ENCODE measurements at places on chromosomes 2 and 18.

DNA sequence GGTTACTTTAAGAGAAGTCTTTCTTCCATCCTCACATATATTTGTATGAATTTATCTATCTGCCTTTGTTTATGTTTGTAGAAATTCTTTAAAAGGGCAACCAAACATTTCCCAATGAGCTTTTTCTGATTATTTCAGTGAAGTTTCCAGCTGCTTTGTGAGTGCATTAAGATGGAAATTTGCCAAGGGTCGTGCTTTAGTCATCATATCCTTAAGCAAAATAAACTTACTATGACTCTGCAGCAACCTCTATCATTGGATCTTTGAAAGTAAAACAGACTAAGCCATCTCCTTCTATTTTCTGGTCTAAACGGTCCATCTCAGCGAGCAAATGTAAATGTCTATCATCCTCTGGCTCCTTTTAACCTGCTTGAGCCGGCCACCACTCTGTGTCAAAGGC lies 489.3 kb downstream of the SOX11 start:
- DNase-seq = no peak

DNA sequence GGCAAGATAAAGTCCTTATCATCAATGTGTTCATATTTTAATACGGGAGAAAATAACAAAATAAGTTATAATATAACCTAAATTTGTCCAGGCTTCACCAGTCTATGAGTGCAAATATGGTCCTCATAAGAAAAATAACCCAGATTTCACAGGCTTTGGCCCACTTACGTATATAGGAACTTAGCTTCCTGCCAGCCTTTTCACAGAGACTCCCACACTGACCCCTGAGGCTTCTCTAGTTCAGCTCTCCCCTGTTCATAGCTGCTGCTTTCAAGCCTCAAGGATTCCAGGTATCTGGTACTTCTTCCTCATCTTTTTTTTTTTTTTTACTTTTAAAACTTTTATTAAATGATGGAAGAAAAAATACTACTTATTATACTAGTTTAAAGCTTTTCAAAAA lies 74.9 kb upstream of the PELI1 start:
- no peak for DNase-seq

DNA sequence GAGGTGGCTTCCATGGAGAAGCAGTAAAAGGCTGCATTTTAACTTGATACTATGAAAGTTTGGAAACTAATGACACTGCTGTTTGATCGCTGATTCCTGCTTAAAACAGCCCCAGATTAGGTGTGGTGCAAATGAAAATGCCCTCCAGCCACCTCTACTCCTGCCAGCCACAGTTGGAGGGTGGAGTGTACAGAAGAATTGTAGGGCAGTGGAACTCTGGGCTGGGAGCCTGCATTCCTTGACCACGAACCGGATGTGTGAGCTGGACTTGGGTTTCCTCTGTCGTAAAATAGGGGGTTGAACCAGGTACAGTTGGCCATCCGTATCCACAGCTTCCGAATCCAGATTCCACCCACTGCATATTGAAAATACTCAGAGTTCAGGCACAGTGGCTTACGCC lies 84.6 kb upstream of the RFX8 start:
- DNase-seq = no peak

- no peak for DNase-seq
Measured at GRCh38 chr18:2148823-2149222, 422.5 kb downstream of the METTL4 start.

- no peak for DNase-seq
Measured at GRCh38 chr18:80088823-80089222, 20.2 kb upstream of the ADNP2 start.

- no peak for DNase-seq
Measured at GRCh38 chr2:8517850-8518498, 163.9 kb upstream of the ID2 start.

- no peak for DNase-seq
Measured at GRCh38 chr18:49055754-49056172, 105.0 kb upstream of the SMAD7 start.

DNA sequence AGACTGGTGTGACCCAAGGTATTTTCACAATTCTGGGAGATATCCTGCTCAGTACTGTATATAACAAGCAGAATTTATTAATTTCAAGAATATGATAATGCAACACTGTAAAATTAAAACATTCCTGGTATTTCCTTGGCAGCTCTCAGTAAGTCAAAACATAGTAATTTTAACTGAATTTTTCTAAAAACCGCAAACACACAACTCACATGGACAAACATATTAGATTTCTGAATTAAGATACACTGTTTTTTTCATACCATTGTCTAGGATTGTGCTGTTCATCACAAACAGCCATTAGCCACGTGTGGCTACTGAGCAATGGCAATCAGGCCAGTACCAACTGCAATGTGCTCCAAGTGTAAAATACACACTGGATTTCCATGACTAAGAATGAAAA lies 29.6 kb downstream of the LPIN2 start:
- no peak for DNase-seq

DNA sequence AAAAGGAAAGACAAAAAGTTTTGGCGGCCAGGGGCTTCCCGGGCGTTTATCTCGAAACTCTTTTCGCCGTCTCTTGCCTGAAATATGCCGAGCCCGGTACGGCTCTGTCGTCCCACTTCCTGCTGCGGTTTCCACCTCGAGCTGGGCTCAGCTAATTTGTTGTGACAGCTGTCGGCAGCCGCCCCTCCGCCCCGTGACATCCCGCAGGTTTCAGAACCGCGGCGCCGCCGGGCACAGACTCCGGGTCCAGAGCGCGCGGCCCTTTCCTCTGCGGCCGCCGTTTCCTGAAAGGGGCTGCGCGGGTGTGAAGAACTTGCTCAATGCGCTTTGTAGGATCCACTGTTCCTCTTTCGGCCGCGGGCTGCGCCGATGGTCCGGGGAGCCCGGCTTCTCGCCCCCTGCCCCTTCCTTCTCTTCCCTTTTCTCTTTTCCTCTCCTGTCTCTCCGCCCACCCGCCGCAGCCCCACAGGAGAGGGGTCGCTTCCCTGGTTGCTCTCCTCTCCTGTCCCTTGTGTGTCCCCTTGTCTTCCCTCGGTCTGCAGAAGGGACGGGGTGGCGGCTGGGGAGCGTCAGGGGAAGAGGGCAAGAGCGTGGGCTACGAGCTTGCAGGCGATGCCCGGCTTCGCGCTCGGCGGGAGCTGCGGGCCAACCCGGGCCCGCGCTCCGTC lies 648 bp downstream of the ARID5A start:
- no peak for DNase-seq

DNA sequence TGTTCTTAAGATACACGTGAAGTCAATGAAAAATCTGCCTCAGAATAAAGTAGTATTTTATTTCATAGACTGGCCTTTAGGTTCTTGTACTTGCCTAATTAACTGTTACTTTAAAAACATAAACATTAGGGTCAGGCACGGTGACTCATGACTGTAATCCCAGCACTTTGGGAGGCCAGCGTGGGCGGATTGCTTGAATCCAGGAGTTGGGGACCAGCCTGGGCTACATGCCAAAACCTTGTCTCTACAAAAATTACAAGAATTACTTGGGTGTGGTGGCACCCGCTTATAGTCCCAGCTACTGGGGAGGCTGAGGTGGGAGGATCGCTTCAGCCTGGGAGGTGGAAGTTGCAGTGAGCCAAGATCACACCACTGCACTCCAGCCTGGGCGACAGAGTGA lies 16.0 kb upstream of the SNORC start:
- DNase-seq = no peak

DNA sequence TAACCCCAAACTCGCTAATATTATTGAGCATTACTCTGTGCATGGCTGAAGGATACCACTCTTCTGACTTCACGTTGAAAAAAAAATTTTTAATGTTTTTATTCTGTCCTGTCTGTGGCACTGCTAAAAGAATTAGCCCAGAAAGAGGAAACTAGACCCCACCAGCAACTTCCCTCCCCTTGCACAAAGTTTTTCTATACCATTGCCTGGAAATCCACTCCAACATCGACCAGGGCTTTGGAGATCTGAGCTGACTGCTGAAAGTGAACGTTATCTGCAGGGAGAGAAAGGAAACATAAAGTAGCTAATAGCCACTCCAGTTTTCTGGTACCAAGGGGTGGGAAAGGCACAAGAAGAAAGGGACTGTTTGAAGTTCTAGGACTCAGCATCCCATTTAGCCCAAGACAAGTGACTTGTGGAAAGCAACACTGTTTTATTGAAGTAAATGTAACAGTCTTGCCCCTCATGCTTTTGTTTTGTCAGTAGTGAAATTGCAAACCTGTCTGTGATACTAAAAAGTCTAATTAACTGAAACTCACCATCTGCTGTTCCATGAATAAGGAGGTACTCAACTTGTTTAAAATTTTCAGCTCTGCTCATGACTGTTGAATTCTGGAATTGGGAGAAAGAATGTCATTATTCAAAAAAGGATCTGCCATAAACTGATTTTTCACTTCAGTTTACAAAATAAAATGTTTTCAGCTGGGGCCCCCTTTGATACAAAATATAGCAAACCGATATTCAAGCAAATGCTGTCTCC lies 79.1 kb downstream of the DPP4 start:
- DNase-seq = no peak

Measured in NCI-H2081 treated with DMSO at 0.1 percent for 48 hours (cell line).